ENCODE measurements at places on chromosomes 5 and 9.

DNA sequence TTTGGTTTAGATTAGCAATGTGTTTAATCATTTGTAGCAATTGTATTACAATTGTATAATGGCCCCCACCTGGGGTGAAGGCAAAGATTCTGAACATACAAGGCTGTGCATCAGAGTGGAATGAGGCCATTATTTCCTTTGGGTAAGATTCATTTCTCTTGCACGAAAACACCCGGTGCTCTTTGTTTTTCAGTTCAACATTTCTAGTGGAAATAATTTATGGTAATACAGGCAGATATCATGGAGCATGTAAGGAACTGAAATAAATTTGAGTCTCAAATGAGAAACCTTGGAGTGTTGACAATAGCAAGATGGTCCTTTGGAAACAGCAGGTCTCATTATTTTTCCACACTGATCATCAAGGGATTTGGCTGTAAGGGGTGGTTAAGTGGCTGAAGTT is 475.9 kb downstream of the GABRG2 start:
- DNase-seq: peak; percentile 11

- DNase-seq: no peak
These were observed 39.6 kb upstream of the IDNK start for GRCh38 chr9:83583151-83584014.

- no peak for DNase-seq
These were observed 41.9 kb upstream of the IPPK start for GRCh38 chr9:92711844-92712243.

GRCh38 chr9:95670122-95670521 is 153.4 kb upstream of the PTCH1 start:
- DNase-seq: no peak

DNA sequence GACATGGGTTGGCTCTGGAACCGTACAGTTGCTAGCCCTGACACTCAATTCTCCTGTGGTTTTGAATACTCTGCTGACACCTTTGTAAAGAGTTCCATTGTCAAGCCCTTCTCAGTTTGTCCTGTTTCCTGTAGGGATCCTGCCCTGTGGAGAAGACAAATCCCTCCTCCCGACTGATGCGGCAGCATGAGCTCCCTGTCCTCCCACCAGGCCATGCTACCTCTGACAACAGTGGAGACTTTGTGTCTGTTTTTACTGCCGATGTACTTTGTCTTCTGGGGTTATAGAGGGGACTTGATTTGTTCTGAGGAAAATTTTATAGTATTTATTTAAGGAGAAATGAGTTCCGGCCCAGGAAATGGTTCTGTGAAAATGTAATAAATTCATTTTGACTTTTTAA is 57.8 kb downstream of the PRLR start:
- DNase-seq: no peak

DNA sequence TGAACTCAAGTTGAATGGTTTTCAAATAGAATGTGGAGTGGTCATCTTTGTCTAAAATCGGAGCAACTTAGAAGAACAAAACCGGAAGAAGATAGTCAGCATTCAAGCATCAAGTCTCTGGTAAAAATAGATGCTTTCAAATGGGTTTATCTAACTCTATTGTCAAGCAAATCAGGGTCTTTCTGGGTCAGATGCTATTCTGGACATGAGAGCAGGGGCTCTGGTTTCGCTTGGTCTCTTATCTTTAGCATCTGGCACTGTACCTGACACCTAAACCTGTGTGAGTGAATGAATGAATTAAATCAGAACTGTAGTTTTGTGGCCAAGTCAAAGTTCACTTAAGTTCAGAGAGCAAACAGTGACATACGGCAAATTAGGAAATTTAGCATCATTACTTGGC is 173.5 kb downstream of the SLIT3 start:
- no peak for DNase-seq

- peak; percentile 36 for DNase-seq
These were observed 168.9 kb downstream of the MAPKAP1 start for GRCh38 chr9:125538092-125538473.

GRCh38 chr5:6717687-6718086 is 4.5 kb downstream of the TENT4A start:
- no peak for DNase-seq

DNA sequence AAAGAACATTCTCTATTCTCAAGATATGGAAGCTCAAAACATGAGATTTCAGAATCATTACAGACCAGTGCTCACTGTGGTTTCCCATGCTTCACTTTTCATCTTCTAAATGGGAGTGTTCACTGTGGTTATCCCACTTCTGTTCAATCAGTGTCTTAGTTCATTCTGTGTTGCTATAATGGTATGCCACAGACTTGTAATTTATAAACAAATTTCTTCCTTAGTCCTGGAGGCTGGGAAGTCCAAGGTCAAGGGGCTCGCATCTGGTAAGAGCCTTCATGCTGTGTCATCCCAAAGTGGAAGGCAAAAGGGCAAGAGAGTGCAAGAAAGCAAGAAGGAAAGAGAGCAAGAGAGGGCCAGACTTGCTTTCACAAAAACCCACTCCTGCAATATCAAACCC is 146.3 kb downstream of the TTC39B start:
- no peak for DNase-seq

DNA sequence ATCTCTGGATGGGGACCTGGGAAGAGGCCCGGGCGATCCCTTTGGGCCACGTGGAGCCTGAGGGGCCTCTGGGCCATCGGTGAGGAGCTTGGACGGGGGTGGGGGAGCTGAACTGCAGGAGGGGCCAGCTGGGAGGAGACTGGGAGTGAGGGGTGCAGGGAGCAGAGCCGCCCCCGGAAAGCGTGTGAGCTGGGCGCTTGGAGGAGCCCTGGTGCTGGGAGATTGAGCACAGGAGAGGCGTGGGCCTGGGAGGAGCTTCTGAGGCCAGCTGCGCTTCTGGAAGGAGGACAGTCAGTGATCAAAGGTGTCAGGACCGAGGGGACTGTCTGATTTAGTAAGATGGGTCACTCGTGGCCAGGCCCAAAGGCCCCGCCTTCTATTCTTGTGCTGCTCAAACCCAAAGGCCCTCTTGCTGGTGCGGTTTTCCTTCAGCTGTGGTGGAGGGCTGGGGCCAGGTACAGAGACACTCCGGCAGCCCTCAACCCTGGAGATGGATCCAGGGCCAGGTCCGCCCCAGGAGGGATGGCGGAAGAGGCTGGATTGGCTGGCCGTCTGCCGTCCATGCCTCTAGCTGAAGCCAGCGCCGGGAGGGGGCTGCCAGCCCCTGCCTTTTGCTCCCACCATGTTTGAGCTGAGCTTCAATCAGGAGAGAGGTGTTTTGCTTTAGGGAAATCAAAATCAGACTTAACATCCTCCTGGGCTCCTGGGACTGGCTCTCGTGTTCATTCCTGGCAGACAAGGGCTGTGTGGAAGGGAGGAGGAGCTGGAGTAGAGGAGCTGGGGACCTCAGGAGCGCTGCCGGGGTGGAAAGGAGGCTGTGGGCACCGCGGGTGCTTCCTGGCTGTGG is 21.6 kb downstream of the NCS1 start:
- peak; percentile 51 for DNase-seq

DNA sequence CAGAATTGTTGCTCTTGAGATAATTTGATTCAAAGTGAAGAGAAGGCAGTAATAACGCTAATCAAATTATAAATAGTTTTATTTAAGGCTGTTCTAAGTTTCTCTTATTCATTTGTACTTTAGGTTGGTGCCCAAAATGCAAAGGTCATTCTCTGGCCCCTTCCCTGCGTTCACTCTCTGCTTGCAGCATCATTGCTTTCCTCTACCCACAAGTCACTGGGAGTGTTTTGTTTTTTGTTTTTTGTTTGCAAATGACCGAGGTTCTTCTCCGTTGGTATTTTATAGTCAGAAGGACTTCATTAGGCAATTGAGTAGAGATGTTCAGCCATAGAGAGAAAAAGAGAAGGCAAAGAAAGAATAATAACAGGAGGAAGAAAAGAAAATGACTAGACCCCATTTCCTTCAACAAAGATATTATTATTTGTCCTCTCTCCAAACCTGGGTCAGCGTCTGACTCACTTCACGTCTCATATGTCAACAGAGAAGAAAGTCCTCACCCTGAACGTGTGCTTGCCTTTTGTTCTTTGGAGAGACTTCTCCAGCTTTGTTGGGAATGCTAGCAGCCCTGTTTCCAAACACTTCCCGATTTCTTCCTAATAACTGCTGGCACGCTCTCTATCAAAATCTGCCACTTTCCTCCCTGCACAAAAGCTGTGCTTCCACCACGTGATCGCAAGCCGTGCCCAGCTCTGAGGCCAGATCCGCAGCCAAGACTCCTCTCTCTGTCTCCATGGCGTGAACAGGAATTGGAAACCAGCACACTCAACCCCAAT is 119.8 kb downstream of the EBF1 start:
- no peak for DNase-seq

DNA sequence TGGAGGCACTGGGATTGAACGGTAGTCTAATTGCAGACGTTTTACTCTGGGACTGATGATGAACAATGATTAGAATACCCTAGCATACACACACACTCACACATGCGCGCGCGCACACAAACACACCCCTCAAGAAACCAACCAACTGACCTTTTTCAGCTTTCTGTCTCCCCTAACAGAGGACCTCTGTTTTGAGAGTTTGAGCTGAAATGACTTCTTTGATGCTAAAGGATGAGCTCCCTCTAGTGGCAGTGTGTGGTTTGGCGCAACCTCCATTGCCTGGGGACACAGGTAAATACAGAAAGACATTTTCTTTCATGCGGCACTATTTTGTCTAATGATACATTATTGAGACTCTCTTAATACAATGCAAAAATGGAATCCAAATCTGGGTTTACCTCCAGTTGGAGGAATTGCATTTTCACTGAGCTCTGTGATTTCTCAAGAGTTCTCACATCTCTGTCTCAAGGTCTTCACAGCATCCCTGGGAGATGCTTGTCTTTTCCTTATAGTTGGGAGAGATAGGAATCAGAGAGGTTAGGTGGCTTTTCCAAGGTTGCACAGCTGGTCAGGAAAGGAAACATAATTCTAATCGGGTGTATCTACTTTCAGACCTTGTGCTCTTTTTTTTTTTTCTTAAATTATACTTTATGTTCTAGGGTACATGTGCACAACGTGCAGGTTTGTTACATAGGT is 187.5 kb downstream of the TMEM38B start:
- DNase-seq: peak; percentile 66

- DNase-seq: no peak
These were observed 18.8 kb downstream of the GLE1 start for GRCh38 chr9:128523199-128523925.

- DNase-seq: no peak
These were observed 30.7 kb upstream of the TNPO1 start for GRCh38 chr5:72785801-72786200.

- no peak for DNase-seq
These were observed 13.7 kb upstream of the KIF4B start for GRCh38 chr5:154999865-155000264.

GRCh38 chr9:102518324-102518723 is 476.8 kb upstream of the CYLC2 start:
- peak; percentile 34 for DNase-seq

GRCh38 chr9:30925635-30926034 is 1458.8 kb upstream of the ACO1 start:
- no peak for DNase-seq

GRCh38 chr5:120368923-120369715 is 95.0 kb upstream of the PRR16 start:
- no peak for DNase-seq

DNA sequence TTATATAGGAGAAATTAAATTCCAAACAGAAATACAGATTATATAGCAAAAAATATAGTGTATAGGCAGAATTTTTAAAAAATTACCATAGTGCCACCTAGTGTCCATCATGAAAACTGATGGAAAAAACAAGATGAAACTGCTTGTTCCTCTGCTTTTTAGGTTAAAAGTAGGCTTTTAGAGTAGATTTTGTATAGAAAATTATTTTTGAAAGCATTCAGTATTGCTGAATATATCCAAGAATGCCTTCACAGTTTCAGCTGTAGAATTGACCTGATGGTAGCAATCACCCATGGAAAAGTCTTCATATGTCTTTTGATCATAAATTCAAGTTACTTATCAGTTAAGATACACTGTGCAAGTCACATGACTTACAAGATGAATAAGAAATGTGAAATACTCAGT is 19.7 kb downstream of the RIOK2 start:
- DNase-seq: peak; percentile 8

GRCh38 chr5:171336521-171337209 is 27.6 kb downstream of the TLX3 start:
- DNase-seq: peak; percentile 64

DNA sequence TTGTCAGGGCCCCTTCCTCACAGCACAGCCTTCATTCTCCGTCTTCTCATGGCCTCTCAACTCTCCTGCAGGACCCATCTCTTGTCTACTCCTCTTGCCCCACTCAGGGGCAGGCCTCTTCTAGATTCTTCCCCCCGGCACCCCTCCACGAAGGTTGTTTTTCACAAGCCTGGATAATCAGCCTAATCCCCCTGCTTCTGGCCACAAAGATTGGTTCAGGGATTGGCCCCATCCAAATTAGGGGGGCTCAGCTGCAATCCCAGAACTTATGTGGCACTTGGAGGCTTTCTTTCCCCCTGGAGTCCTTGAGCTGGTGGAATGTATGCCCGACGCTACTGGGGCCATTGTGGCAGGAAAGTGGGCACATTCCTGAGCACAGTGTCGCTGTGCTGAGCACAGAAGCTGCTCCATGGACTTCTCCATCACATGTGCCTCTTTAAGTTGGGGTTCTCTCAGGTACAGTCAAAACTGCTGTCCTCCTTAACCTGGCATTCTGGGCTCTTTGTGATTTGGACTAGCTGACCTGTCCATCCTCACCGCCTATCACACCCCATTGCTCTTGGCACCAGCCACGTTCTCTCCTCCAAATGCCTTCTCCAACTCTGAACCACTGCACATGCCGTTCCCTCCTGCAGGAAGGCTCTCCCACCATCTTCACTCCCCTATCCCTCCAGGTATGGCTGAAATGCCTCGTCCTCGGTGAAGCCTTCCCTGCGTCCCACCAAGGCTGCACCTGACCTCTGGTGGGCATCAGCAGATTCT is 66.8 kb upstream of the RNF130 start:
- no peak for DNase-seq

DNA sequence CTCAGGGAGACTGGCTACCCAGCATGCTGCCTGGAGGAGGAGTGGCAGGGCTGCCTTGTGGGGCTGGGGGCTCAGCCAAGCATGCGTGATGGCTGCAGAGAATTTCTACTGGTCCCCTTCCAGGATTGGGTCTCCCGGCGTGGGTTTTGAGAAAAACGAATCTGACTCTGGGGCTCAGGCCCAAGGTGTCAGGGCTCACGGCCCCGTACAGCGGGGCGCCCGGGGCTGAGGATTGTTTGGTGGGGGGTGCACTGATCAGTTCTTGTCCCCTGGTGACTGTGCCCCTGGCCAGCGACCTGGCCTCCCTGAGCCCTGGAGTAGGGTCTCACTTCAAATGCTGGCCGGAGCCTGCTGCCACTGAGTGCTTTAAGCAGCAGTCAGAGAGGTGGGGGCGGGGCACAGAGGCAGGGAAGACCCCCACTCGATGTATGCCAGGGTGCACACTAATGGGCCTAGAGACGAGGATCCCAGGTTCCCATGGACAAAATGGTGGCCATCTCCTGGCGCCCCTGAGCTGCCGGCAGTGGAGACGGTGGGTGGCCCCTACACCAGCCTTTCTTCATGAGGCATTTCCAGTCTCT is 45.5 kb upstream of the RNU6ATAC start:
- no peak for DNase-seq

DNA sequence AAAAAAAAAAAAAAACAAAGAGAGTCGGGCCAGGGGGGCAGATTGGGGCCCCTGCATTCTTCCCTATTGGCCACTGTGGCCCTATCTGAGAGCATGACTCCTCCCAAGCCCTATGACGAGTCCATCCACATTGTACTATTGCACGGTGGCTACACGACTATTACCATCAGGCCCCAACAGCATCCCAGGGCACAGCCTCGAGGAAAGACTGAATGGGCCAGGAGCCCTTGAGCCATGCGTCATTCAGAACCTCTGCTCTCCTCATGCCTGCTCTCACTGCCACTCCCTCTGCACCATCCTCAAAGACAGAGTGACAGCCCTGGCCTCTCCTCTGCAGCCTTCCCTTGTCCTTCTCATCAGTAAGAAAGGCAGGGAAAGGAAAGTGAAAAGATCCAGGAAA is 20.2 kb upstream of the ORM1 start:
- no peak for DNase-seq
